Adipocyte (in vitro differentiated cells): ENCODE measurements at places on chromosomes 2 and 18.
A peak's percentile ranks its signal among the peaks of the same experiment; 100 is the strongest.

DNA sequence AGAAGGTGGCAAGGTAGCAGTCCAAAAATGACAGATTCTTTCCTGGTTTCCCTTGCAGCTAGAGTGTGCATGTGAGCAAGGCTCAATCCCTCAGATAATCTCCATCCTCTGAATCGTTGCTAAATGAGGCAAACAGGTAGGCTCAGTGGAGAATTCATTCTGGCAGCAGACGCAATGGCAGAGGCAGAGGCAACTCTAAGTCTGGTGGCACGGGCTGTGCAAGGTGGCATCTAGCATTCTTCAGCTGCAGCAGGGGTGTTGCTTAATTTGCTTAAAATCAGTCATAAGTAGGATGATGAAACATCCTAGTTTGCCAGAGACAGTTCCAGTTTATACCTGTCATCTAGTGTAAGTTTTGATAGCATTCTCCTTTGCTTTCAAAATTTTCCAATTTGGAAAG, 391.1 kb upstream of the MEX3C start:
- DNase-seq = no peak

GRCh38 chr18:54357082-54357659, 487 bp downstream of the STARD6 start:
- no peak for DNase-seq

- no peak for DNase-seq
These were observed 144.8 kb downstream of the ARHGAP28 start for GRCh38 chr18:6874315-6874714.

DNA sequence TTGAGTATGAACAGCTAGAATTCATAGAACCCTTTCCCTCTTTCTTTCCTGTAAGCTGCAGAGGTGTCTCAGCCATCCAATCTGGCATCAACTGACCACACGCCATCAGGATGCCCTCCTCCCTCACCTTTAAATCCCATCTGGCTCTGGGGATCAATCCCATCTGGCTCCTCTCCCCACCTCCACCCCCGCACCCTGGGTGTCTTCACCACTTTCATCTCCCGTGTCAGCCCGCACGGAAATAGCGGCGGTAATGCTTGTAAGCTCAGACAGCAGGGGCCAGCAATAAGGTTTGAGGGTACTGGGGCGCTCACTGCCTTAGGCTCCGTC, 508 bp upstream of the TUBA4B start:
- no peak for DNase-seq

- DNase-seq = no peak
These were observed 497.8 kb downstream of the EIPR1 start for GRCh38 chr2:2879781-2880180.

DNA sequence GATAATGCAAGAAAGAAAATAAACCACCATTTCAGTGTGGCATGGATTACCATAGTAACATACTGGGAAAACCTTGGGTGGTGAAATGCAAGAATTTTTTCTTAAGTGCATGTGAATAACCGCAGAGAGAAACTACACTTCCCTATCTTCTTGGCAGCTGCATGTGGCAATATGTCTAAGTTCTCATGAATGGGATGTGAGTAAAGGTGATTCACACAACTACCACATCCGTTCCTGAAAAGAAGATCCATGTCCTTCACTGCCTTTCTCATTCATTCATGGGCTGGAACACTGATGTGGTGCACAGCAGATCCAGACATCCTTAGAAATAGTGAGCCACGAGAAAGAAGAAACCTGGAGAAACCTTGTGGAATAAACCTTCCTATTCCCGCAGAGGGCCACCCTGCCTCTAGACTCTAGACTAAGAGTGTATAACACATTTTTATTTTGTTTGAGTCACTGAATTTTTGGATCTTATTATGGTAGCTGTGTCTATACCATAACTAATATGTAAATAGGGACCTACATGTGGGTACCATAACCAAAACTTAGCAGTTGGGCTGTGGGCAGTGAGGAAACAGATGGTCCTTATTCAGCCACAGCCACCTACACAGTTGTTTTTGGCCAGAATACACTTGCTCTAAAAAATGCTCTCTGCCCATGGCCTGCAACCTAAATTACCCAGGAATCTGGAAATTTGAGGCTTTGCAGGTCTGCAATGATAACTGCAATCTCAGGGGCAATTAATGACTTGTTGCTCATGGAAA, 573.3 kb downstream of the LRP1B start:
- DNase-seq = peak; percentile 57

DNA sequence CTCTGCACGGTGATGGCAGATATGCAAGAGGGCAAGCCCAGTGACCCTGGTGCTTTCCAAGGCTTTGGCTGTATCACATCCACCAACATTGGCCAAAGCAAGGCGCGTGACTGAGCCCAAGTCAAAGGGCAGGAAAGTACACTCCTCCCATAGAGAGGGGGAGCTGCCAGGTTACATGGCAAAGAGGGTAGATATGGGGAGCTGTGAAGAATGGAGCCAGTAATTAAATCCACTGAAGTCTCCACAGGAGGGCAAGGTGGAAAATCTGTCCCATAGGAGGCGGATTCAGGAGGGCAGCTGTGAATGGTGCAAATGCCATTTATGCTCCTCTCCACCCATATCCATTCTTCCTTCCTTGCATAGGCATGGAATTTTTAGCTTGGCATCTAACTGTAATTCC, 44.6 kb upstream of the THOC1 start:
- no peak for DNase-seq

DNA sequence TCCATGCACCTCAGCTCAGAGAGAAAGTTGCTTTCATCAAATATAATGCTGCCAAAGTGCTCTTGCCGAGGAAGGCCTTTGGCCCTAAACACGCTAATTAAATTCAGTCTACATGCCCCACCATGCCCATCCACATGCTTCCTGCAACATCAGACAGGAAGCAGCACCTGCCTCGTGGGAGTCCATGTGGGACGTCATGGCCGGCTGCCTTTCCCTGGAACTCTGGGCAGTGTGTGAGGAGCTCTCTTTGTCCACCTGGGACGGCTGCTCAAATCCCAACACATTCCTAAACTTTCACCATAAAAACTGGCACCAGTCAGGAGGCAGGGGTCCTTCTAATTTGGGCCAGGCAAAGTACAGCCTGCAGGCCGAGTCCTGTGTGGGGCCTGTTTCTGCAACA, 23.1 kb downstream of the FAM178B start:
- no peak for DNase-seq

GRCh38 chr18:57427429-57428201, 7.6 kb upstream of the ONECUT2 start:
- DNase-seq = no peak

- peak; percentile 89 for DNase-seq
These were observed at the start of gene ARHGAP28 for GRCh38 chr18:6729247-6730091. Gene ARHGAP28 (plus strand): TSS chr18:6729716. CDS start chr18:6729822, 106 bp downstream.

- no peak for DNase-seq
These were observed 9.9 kb downstream of the EPHA4 start for GRCh38 chr2:221562226-221562625.

DNA sequence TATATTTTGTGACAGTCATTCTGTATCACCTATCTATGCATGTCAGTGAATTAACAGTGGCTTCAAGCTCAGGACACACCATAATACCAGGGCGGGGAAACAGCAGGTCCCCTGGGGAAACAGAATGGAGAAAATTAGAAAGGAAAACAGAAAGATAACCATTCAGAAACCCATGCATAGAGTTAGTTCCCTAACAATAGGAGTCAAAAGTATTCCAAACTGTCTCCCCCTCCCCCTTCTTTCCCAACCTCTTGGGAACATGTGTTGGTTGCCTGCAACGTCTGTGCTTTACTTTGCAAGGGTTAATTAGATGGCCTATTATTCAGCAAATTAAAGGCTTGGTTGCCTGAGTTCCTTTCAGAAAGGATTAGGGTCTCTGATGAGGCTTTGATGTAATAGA, 176.4 kb downstream of the MYO3B start:
- no peak for DNase-seq

- peak; percentile 91 for DNase-seq
These were observed 69.7 kb upstream of the KCNE4 start for GRCh38 chr2:222982010-222982908.
